ENCODE measurements at places on chromosomes 2 and 18. TPM values are rescaled to one million over a fixed set of nuclear protein-coding genes. Genes with fewer than 3 reads are reported as not detected.

- peak; percentile 82 for DNase-seq
These were observed 53.4 kb downstream of the ADI1 start for GRCh38 chr2:3465844-3466481.

GRCh38 chr18:35267809-35268208 is 22.2 kb downstream of the ZSCAN30 start:
- no peak for DNase-seq

- DNase-seq, result no peak
These were observed 122.3 kb downstream of the PLCL1 start for GRCh38 chr2:197926673-197927072.

DNA sequence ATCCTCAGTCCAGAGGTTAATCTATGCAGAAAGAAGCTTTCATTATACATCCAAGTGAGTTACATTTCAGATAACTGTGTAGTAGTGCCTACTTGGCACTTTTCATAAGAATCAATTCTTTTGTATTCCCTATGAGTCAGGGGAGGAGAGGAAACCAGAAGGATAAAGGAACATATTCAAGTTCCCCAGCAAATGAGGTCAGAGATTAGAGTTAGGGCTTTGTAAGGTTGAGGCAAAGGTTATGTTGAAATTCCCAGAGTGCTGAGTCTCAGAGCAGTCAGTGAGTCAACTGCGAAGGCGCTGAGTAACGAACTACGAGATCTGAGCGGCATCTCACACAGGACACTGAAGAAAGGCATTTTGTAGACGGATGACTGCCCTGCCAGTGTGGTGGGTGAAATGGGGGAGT is 25.1 kb upstream of the ME2 start:
- DNase-seq, result no peak

GRCh38 chr18:49631146-49631866 is 69.4 kb downstream of the LIPG start:
- DNase-seq, result no peak

GRCh38 chr2:143730953-143731260 is 601.7 kb downstream of the ARHGAP15 start:
- no peak for DNase-seq

DNA sequence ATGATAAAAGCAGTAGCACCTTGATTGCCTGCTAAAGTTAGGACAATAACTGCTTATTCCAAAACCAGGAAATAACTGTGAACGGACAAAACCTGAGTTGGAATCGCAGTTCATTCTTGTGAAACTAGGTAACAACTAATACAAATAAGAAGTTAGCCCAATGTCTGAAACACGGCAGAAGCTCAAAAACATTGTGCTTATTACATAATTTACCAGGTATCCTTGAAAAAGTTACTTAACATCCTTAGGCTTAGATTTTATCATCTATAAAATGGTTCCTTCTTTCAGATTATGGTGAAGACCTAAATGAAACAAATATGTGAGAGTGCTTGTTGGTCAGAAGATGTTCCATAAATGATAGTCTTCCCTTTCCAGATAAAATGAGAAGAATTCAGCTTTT is 32.4 kb downstream of the RTN4 start:
- DNase-seq, result no peak

DNA sequence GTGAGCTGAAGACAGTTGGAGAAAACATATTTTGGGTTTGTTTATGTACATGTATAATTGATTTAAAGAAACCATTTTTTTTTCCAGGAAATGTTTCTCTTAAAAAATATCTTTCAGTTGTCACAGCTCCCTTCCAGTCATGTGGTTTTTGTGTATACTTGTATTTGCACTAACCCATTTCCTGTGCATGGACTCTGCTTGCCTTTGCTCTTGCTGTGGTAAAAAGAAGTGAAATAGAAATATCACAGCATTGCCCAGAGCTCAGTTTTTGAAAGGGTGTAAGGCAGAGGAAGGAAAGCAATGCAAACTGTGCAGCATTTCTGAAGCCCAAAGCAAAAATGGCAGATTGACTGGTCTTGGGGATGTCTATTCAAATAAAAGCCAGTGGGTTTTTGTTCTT is 10.4 kb upstream of the DOCK10 start:
- DNase-seq, result no peak

- no peak for DNase-seq
These were observed 487.6 kb downstream of the THSD7B start for GRCh38 chr2:137252934-137253333.

DNA sequence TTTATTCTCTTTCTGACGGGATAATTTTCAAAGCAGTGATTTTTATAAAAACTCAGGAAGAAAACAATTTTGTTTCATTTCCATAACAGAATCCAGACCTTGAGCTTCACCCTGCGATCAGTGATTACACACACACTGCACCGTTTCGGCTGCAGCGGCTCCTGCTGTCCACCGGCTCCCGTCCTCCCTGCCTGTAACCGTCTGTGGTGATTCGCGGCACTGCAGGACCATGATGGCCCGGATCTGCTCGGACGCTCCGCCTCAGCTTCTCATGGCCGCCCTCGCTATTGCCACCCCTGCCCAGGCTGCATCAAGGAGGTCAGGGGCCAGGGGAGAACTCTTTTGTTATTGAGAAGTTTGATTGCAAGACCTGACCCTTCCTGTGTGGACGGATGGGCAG is 246.1 kb downstream of the TWIST2 start:
- no peak for DNase-seq

ALLC gene
- total RNA-seq, result not detected

KCNG2 gene
- total RNA-seq, result not detected

TFPI gene
- total RNA-seq, result 82.1 TPM
